Peyer's patch (tissue), 4 donors: ENCODE measurements at places on chromosomes 12 and 14.
A peak's percentile ranks its signal among the peaks of the same experiment; 100 is the strongest.

DNA sequence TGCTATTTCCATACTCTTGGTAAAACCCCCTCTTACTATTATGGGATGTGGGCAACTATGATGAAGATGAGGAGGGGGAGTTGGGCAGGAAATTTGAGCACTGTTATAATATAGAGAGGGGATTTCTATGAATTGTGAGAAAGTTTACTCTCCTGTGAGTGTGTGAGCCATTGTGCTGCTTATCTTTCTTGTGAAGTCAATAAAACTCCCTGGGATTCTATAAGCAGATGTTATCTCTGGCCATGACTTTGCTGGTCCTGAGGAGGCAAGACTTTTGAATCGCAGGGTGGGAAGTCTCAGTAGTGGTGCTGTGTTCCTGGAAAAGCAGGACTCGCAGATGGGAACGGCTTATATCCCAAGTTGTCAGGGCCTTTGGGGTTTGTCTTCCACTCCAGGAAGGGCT is 62.2 kb downstream of the EMP1 start:
- no peak for DNase-seq

DNA sequence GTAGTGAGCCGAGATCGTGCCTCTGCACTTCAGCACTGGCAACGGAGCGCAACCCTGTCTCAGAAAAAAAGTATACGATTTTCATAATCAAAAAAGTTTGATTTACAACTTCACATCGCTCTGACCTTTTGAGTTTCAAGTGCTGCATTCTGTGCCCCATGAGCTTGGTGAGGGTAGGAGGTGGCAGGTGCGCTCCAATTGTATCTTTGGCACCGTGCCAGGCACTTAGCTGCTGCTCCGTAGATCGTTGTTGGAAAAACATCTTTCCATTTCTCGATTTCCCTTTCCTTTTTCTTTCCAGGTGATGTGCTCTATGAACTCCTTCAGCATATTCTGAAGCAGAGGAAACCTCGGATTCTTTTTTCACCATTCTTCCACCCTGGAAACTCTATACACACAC is 203.7 kb downstream of the ETV6 start:
- DNase-seq = no peak

DNA sequence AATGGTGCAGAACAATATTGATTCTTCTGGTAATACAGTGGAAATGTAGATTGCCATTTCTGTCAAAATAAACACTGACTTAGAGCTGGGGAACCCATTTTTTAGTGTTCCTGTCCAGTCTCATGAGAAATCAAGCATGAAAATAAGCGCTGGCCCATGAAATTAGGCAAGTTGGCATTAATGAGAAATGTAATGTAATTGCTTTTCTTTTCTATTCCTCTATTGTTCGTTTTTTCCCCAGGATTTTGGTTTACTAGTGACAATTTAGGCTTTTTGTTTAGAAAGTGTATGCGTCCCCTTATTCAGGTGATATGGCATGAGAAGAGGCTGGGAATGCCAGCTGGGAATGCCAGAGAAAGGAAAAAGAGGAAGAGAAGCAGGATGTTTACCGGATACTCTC is 64.4 kb upstream of the KICS2 start:
- no peak for DNase-seq

- peak; percentile 64 for DNase-seq
Measured at GRCh38 chr12:93571925-93572711, at the start of gene SOCS2. TSS of gene SOCS2 (plus strand) at chr12:93572675. CDS start at chr12:93572898, 223 bp downstream.

- no peak for DNase-seq
Measured at GRCh38 chr14:58846682-58847465, 209.1 kb downstream of the DACT1 start.

DNA sequence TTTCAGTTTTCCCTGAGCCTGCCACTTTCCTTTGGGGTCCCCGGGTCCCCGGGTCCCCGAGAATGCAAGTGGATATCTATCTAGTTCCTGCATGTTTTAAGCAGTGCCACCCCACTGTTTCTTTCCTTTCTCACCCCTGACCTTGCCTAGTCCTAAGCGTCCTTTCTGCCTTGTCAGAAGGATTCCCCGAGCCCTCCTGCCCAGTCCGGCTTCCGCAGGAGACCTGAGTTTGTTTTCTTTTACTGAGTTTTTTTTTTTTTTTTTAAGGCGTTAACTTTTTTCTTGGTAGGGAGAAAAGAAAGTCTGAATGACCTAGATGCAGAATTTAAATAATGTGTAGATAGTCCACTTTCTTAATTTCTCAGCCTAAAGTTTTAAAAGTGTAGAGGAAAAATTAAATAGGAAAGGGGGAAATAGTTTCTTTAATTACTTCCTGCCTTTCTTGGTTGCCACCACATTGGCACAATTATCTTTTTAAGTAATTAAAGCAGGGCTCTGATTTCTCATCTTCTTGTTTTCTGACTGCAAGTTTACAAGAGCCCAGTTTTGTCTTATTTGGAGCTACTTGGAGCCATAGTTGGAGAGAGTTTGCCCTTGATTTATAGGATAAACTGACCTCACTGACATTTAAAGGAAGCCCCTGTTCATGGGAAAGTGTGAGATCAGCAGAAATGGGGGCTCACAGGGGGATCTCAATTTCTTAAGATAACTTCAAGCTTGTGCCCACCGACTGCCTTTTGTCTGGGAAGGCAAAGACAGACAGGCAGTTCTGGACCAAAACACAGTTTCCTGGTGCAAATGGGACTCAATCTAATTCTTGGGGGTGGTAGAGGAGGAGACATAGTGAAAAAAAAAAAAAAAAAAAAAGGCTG is 2.9 kb downstream of the PAX9 start:
- DNase-seq = no peak
